Stimulated activated CD4-positive, alpha-beta T cell treated with anti-CD3 and anti-CD28 coated beads, Interleukin-12 subunit alpha, Interleukin-12 subunit beta, amount 100 ng/mL, for 48 hours (primary cell): ENCODE measurements at places on chromosomes 5 and 9.
A peak's percentile ranks its signal among the peaks of the same experiment; 100 is the strongest.

GRCh38 chr5:107532169-107532878 lies 138.4 kb downstream of the EFNA5 start:
- no peak for DNase-seq

GRCh38 chr5:78983601-78984438 lies 1.3 kb downstream of the ARSB start:
- no peak for DNase-seq

DNA sequence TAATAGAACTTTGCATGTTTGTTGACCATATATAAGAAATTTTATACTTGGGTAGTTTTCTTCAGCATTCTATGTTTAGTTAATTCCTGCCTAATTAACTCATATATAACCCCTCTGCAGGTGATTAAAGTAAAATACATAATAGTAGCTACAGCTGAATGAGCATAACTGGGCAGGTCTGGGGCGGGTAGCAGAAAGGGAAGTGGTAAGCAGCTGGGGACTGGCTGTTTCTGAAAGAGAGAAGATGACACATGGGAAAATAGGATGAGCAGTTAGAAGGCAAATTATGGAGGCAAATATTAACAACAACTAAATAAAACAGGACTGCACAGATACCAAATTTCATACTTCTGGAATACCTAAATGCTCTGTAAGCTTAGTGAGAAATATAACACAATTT lies 128.1 kb downstream of the CPLANE1 start:
- DNase-seq, result no peak

DNA sequence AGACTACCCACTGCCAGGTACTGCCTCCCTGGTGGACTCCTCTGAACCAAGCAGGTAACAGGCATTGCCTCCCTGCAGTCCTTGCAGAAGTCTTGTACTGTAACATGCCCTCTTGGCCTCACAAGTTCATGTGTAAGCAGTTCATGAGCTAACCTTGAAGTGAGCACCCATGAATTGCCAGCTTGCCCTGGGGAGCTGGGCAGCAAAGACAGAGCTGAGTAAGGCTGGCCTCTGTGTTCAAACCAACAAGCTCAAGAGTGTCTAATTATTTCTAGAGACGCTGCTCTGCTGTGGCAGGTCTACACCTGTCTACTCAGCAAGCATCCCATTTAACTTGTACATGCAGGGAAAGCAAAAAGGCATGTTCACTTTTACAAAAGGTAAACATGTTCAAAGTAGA lies 113.5 kb downstream of the FEM1C start:
- DNase-seq, result no peak

DNA sequence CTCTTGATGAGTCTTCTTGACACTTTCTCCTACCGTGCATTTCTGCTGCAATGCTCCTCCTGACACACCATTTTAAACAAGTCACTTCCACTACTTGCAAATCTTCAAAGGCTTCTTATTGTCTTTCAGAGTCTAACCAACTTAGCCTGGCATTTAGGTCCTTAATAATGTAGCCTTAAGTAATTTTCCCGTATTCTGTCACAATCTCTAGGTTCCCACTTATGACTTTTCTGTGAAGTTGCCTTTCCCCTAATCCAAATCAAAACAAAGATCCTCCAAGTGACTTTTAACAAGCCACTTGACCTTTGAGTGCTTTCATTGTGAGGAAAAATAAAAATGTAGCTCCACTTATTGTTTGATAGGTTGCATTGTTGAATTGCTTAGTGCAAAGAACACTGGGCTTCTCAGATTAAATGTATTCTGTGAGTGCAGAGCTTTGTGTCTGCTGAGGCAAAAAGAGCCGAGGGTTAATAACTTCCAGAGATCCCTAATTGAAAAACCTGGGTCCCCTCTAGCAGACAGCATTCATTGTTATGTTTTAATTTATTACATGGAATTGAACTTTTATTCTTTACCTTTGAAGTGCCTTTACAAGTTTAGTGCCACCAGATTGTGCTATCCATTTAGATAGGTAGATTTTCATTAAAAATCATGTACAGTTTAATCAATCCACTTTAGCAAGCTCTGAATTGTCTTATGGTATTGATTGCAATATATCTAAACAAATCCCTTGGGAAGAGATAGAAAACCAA lies 341.7 kb upstream of the TYRP1 start:
- no peak for DNase-seq

DNA sequence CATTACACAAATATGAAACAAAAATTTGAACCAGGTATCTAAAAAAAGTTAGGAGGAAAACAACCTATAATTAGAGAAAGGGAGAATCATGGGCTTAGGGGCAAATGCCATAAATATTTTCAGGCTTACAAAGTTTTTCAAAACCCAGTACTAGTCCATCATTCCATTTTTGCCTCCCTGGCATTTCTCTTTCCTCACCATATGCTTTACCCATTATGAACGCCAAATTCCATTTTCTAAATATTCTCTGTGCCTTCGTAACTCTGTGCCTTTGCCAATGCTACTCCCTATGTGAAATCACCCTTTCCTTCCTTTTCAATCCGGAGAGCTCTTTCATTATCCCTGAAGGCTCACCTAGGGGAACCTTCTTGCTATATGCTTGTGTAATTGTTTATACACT lies 434.1 kb downstream of the ZSWIM6 start:
- DNase-seq, result no peak

DNA sequence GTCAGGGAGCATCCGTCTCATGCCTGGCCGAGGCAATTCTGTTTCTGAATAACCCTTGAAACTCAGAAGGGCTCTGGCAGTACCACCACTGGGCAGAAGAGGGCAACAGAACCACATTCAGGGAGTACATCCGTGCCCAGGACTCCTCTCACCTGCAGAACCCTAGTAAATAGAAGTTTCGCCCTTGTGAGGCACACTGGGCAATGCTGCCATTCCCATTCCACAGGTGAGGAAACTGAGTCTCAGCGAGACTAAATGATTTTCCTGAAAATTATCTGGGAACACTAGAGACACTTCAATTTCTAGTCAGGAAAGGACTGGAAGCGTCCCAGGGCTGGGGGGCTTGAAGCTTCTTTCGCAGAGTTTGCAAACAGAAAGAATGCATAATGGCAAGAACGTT lies 74.7 kb downstream of the FGF1 start:
- peak; percentile 58 for DNase-seq

GRCh38 chr5:141506381-141507155 lies 17.7 kb downstream of the PCDHGC5 start:
- DNase-seq, result no peak

GRCh38 chr5:119287547-119288111 lies 68.2 kb upstream of the TNFAIP8 start:
- DNase-seq, result no peak

GRCh38 chr5:108375768-108376167 lies 6.1 kb downstream of the FBXL17 start:
- no peak for DNase-seq

- no peak for DNase-seq
These were observed 3.9 kb downstream of the LRRC8A start for GRCh38 chr9:128885798-128886197.

DNA sequence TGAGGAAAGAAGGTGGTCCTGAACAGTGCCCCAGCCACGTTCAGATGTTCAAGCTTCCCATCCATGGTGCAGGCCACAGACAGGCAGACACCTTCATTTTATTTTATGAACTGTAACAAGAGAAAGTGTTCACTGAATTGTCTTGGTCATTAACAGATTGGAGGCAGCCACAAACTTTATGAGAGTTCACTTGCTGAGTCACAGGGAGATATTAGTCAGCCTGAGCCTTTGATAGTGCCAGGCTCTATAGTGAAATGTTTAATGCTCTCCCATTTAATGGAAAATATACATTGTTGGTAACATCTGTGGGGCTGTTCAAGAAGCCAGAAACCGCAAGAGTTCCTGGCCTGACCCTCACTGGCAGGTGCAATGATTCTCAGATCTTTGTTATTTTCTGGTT lies 237.0 kb downstream of the TENT4A start:
- no peak for DNase-seq

GRCh38 chr5:56422076-56422762 lies 189.1 kb upstream of the ANKRD55 start:
- DNase-seq, result no peak

GRCh38 chr5:96930058-96930457 lies 5.8 kb upstream of the LNPEP start:
- DNase-seq, result no peak

DNA sequence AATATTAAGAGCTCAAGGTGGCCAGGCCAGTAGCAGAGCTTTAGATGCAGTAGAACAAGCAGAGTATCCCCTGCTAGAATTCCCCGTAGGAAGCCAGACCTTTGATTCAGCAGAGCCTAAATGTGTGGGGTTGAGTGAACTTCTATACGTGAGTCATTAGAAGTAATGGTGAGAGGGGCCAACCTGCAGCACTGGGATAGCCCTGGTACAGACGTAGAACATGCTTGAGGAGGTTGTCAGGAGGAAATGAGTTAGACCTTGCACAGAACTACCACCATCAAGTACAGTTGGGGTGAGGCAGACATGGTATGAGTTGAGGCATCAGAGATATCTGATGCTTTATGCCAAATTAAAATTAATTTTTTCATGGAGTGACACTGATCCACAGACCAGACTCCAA lies 42.0 kb downstream of the PDCD1LG2 start:
- no peak for DNase-seq

- DNase-seq, result no peak
These were observed 7.4 kb downstream of the ARSK start for GRCh38 chr5:95562282-95562681.

DNA sequence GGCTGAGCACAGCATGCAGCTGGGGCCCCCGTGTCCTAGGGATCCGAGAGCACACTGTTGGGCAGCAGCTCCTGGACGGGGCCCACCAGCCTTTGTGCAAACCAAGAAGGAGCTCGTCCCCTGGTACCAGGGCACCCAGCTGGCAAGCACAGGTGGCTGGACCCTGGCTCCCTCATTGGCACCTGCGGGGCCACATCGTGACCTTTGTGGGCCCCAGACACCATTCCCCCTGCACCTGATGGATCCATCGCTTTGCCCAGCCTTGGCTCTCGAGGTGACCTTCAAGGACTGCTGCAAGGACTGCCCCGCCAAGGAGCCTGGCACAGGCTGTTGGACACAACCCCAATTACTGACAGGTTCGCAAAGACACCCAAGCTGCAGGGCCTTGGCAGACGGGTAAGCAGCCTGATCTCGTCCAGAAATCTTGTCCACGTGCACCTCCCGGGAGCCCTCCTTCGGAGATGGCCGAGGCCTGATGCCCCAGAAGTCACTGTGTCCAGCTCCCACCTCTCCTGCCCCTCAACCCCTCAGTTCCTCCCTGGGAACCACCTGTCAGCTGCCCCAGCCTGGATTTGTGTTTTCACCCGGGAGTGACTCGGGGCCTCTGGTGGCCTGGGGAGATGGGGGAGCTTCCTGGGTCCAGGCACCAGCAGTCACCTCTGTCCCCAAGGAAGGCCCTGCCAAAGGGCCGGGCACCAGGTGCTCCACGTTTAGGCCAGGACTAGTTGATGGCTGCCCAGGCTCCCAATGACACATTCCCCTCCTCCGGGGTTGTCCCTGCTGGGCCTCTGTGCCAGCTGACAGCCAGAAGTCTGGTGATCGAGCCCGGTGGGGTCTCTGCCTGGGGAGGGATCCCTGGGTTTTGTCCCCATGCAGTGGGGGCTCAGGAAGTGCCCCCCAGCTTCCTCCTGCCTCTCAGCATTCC lies 137.1 kb upstream of the PPP1R26 start:
- no peak for DNase-seq

DNA sequence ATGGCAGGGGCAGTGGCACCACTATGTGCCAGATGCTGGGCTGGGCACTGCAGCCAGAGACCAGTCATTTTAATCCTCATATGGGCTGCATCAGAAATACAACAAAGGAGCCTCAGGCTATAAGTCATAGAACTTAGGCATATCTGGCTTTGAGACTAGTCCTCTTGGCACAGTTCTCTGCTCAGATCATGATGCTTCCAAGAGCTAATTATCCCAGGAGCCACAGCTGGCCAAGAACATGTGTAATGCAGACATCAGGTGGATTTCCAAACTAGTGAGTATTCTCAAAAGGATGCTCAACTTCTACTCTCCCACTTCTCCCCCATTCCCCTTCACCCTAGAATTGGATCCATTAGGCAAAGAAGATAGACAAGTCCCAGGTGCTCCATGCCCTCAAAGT lies 562.2 kb upstream of the TRPC7 start:
- no peak for DNase-seq

DNA sequence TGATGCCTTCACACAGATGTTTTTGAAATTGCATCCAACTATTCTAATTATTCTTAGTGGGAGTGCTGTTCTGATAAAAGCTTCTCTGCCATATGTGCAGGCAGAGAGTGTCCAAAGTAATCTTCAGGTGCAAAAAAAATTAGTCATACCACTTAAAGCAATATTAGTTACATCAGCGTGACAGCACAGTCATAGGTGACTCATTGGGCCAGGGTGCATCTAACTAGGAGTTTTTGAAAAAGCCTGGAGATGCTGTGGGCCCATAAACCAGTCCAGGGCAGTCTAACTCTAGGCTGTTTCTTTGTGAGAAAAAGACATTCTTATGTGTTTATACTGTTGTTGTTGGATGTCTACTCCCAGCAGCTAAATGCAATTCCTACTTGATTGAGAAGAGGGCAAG lies 33.0 kb upstream of the C6 start:
- no peak for DNase-seq

DNA sequence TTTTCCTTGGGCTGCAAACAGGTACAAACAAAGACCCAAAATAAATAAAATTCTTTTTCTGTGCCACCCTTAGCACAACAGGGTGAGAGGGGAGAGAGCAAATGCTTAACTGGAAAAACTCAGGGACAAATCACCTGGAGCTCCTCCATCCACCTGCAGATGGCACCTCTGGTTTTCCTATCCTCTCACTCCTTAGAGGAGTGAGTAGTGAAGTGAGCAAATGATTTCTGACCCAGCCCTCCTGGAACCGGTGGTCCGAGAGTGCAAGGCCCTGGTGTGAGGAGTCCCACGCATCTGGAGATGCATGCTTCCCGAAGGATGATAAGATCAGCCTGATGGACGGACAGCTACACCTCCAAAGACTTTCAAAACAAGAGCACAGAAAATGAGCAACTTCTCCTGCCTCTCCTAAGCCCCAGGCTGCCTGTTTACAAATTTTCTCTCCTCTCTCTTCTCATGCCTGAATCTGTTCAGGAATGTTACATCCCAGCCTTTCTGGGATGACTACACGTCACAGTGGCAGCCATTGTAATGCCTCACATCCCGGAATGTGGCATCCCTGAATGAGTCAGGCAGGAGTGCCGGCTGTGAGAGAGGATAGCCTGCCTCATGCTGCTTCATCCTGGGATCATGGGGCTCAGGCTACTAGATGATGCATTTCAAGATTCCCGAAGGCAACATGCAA lies 86.4 kb downstream of the ADRB2 start:
- no peak for DNase-seq

GRCh38 chr5:79878136-79878679 lies 112.9 kb downstream of the MTX3 start:
- DNase-seq, result no peak

GRCh38 chr5:162230348-162230747 lies 162.8 kb downstream of the GABRG2 start:
- DNase-seq, result no peak

GRCh38 chr9:9997585-9997984 lies 615.2 kb downstream of the PTPRD start:
- DNase-seq, result no peak

- no peak for DNase-seq
These were observed 269.5 kb downstream of the SEC61B start for GRCh38 chr9:99491408-99492158.

- no peak for DNase-seq
These were observed 69.8 kb downstream of the ANKH start for GRCh38 chr5:14801792-14802191.
